Hematopoietic multipotent progenitor cell treated with erythropoietin and hydrocortisone succinate and interleukin-3 and kit ligand, for 15 days (in vitro differentiated cells): ENCODE measurements at places on chromosomes 12 and 14.

DNA sequence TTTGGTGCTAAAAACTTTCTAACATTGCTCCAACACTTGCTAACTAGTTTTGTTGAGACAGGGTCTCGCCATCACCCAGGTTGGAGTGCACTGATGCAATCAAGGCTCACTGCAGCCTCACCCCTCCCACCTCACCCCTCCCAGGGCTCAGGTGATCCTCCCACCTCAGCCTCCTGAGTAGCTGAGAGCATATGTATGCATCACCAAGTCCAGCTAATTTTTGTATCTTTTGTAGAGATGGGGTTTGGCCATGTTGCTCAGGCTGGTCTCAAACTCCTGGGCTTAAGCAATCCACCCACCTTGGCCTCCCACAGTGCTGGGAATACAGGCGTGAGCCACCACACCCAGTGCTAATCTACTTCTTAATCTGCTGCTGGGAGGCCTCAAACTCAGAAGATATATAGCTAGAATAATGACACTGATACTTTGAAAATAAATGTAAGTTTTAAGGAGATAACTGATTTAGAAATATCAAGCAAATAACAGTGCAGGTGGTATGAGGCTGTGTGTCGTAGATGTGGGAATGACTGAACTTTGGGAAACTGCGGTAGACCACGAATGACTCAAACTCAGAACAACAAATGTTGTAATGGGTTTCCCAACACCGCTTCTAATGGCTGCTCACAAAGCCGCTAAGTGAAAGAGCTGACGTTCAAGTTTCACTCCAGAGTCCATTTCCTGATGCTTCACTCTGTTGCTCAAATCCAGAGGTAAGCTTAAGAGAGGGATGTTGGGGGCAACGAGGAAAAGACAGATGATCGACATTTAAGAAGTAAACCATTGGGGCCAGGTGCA is 10.0 kb downstream of the TMCC3 start:
- DNase-seq: no peak

DNA sequence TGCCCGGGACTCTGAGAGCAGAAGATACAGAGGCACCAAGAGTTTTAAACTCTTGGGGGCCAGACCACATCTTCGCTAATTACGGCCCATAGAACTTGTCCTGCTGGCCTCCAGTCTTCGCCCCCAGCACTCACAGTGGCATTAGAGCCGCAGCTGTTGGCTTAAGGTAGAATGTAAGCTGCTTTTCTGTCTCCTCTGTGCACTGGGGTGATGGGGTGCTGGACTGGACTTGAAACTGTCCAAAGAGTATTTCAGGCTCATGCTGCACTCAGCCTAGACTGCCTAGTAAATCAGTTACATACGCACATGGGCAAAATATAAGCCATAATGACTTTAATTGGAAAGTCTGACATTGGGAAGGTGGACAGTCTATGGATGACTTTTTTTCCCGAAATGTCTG is 29.0 kb downstream of the YY1 start:
- no peak for DNase-seq

- DNase-seq: peak; percentile 29
Measured at GRCh38 chr12:1083889-1084262, 92.9 kb downstream of the ERC1 start.

- DNase-seq: no peak
Measured at GRCh38 chr14:102768223-102769048, 8.8 kb upstream of the TRAF3 start.

- DNase-seq: no peak
Measured at GRCh38 chr12:121536899-121537813, 43.7 kb downstream of the KDM2B start.

- no peak for DNase-seq
Measured at GRCh38 chr12:112305951-112306350, 76.3 kb downstream of the HECTD4 start.

DNA sequence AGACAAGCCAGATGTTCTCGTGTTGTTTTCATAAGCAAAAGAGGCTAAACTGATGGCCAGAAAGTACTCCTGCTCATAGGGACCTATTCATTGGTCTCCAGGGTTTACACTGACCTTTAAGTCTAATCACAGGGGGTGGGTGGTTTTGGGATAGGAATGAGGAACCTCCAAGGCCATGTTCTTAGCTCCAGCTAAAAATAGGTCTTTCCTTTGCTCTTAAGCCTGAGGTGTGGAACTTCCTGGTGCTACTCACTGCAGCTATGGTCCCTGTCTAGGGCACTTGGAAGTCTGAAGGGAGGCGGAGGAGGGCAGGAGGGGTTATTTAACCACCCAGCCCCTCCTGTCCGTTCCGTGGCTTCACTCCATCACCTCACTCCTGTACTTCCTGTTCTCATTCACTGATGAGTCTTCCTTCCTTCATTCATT is 18.6 kb downstream of the GPRC5A start:
- no peak for DNase-seq

GRCh38 chr12:19826980-19827550 is 387.8 kb downstream of the AEBP2 start:
- no peak for DNase-seq

DNA sequence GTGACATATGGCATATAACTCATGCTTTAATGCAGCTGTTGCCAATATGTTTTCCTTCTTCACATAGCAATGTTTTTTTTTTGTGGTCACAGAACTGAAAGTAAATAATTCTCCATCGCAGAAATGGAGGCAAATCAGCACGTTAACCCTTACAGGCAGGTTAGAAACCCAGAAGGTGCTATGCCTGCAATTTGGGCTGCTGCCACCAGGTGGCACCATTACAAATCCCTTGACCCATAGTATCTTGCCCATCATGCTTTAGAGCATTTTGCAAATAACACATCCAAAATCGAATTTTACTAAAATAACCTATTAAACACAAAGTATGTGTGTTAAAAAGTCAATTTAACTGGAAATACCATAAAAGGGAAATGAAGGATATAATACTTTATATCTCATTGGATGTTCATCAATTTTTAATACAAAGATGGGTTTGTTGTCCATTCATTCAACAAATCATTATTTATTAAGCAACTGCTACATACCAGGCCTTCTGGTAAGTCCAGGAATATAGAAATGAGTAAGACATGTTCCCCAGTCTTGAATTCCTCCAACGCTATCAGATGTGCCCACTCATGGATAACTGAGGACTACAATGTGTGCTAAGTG is 340.1 kb downstream of the GLT1D1 start:
- peak; percentile 3 for DNase-seq

DNA sequence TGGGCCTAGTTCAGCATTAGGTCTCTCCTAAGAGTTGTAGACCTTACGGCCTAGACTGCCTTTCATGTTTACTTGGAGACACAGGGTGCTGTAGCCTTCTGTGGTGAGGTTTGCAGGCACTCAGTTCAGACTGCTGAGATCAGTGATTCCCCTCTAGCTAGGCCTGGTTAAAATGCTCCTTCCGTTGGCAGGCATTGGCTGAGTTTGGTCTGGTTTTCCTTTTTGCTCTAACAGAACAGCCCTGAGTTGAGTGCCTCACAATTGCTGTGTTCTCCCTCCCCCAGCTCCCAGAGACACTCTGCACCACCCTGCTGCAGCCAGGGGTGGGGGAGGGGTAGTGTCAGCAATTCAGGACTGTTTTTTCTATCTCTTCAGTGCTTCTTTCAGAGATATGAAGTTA is 178.9 kb upstream of the DYRK2 start:
- DNase-seq: no peak

- DNase-seq: no peak
Measured at GRCh38 chr12:3751151-3752095, 1.5 kb downstream of the CRACR2A start.

GRCh38 chr14:95662376-95663186 is 23.6 kb upstream of the TCL1B start:
- no peak for DNase-seq

DNA sequence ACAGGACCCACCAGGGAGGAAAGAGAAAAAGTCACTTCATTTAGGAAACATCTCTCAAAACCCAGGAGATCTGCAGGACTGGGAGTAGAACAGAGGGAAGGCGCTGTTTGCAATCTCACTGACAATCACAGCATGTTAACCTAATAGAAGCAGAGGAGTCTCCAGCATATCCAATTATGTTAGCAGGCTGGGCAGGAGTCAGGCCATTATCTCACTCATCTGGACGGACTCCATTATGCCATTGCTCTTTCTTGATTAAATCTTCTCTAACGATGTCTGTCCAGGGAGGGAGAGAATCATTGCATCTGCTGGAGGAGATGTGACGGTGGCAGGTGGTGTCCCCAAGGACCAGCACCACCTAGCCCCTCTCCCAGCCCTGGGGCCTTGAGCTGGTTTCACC is 203.8 kb upstream of the SFSWAP start:
- no peak for DNase-seq

GRCh38 chr14:90496379-90496778 is 99.5 kb downstream of the CALM1 start:
- no peak for DNase-seq

- DNase-seq: no peak
Measured at GRCh38 chr12:42421844-42422779, 96.1 kb downstream of the PPHLN1 start.

DNA sequence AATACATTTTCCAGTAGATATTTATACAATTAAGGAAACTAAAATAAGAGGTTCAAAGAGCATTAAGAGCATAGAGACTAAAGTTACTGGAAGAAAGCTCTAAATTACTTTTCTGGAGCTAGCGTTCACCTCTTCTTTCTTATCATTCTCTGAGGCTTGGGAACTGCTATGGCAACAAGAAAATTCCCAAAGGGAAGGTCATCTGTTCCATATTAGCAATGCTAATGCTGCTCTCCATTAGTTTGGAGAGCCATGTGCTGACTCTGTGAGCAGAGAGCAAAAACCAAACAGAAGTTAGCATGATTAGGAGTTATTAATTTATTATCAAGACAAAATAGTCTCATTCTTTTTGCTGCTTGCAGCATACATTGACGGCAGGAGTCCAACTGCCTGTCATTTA is 143.1 kb upstream of the SLC16A7 start:
- no peak for DNase-seq

GRCh38 chr12:130591736-130592135 is 124.4 kb downstream of the RIMBP2 start:
- no peak for DNase-seq

DNA sequence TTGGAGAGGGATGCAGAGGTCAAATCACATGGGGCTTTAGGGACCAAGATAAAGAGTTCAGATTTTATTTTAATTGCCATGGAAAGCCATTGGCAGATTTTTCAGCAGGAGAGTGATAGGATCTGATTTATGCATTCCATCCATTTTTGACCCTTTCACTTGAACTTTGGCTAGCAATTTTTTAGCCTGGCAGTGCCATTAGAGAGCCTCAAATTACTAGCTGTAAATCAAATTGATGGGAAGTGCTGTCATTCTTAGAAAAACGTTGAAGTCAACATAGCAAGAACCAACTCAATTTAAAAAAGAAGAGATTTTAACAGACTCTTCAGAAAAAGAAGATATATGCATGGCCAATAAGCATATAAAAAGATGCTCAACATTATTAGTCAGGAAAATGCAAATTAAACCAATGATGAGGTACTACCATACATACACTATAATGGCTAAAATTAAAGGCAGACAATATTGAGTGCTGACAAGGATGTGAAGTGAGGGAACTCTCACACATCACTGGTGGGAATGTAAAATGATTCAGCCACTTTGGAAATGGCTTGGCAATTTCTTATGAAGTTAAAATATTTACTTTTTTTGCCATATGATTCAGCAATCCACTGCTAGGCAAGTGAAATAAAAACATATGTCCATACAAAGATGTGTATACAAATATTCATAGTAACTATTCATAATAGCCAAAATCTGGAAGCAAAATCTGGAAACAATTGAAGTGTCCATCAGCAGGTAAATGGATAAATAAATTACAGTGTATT is 89.7 kb downstream of the PTCSC3 start:
- no peak for DNase-seq

- DNase-seq: no peak
Measured at GRCh38 chr14:43260056-43260455, 1247.0 kb downstream of the FSCB start.

- no peak for DNase-seq
Measured at GRCh38 chr14:32020882-32021281, 56.2 kb upstream of the ARHGAP5 start.

GRCh38 chr12:117367006-117367638 is 5.7 kb upstream of the NOS1 start:
- DNase-seq: peak; percentile 60

DNA sequence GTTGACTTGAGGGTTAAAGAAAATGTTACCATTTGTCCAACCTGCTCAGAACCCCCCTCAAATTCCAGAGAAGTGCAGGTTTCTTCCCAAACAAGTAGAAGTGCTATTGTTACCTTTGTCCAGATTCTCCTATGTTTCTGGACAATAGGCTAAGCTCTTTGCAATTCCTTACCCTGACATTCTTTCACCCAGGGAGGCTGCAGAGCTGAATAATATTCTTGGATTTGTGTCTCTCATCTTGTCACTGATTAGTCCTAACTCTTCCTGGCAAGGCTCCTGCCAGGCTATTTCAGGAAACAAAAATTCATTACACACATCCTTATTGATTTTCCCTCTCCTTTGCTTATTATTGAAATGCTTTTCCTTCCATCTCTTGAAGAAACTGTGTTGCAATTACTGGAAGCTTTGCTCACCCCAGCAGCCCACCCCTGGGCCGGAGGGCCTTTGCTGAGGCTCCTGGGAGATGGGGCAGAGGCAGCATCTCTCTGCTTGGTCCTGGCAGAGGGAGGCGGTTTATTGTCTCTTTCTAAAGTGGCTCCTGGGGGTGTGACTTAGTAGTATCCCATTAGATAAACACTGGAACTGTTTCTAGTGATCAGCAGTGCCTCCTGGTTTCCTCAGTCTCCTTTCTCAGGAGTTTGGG is 207.5 kb upstream of the PELI2 start:
- DNase-seq: no peak

DNA sequence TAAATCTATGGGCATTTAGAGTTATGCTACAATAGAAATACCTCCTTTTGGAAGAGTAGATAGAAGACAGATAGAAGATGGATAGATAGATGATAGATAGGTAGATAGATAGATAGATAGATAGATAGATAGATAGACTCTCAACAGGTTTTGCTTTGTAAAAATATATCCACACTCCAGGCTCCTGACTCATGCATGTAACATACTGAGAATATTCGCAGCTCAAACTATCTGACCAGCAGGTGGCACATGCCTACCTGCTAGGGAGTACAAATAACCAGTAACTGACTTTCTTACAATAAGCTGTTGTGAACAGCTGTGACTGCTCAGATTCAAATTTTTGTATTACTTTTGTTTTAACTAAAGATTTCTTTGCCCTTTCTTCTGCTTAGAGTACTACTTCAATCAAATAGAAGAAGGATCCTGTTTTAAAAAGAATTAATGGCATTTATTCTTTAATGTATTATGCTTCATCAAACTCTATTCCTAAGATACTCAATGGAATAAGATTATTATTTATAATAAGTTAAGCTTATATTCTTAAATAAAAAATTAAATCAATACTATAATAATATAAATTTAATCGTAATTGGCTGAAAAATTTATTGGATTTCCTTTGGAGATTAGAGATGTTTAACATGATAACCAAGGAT is 15.8 kb upstream of the CPNE8 start:
- no peak for DNase-seq

GRCh38 chr14:77607741-77608302 is 8.6 kb downstream of the SPTLC2 start:
- no peak for DNase-seq

DNA sequence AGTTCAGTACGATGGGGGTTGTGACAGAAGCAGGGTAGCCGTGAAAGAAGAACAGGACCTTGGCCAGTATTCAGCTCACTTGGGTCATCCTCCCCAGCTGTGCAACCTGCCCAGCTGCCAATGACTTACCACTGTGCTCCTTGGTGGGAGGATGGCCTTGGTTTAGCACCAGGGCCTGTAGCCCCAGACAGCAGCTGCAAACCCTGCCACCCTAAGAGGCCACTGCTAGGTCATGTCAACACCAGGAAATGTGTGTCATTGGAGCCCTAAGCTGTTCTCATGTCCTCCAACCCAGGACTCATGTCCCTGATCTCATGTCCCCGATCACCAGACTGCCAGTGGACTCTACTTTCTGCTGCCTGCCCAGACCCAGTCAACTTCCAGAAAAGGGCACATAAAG is 3.0 kb upstream of the CRACR2A start:
- DNase-seq: no peak
